ENCODE measurements at places on chromosomes 6 and 20.
A peak's percentile ranks its signal among the peaks of the same experiment; 100 is the strongest.

DNA sequence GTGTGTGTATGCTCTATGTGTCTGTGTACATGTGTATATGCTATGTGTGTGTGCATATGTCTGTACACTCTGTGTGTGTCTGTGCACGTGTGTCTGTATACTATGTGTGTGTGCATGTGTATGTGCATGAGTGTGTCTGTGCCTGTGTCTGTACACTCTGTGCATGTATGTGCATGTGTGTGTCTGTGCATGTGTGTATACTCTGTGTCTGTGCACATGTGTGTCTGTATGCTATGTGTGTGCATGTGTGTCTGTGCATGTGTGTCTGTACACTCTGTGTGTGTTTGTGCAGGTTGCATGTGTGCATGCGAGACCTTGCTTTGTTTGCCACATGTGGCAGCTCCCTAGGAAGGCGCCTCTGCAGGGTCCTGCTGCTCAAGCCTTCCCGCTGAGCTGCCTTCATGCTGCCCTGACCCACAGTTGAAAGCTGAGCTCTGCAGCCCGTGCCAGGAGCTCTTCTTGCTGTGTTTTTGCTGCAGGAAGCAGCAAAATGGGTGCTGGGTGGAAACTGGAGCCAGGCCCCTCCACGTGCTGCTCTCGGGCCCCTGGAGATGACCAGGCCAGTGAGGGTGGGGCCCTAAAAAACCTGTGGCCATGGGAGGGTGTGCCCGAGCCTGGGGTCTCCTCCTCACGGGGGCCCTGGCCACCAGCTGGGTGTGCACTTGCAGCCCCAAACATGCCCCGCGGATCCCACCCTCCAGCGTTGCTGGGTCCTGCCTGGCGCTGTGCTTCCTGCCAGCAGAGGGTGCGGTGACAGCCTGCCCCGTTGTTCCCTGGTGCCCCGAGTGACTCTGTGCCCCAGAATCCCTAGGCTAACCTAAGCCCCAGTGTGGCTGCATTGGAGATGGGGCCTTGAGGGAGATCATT, 109.1 kb downstream of the DACT2 start:
- DNase-seq, result no peak

GRCh38 chr6:6284221-6284966, 36.1 kb downstream of the F13A1 start:
- no peak for DNase-seq

DNA sequence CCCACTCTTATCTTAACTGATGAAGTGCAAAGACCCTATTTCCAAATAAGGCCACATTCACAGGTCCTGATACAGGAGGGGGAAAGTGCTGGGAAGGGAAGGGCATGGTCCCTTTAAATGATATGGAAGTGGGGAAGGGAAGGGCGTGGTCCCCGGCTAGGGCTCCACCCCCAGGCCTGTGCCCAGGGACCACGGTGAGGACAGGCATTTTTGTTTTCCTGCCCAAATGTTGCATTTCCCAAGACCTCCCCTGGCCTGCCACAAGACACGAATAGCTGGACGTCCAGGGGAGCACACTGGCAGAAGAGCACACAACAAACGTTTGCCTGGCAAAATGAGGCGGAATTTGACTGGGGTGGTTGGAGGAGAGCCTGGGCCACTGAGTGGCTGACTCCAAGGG, 16.1 kb upstream of the HFE start:
- DNase-seq, result no peak

GRCh38 chr20:44765701-44766347, 20.2 kb downstream of the KCNK15 start:
- no peak for DNase-seq

GRCh38 chr20:59268870-59269269, 31.5 kb upstream of the EDN3 start:
- DNase-seq, result no peak

DNA sequence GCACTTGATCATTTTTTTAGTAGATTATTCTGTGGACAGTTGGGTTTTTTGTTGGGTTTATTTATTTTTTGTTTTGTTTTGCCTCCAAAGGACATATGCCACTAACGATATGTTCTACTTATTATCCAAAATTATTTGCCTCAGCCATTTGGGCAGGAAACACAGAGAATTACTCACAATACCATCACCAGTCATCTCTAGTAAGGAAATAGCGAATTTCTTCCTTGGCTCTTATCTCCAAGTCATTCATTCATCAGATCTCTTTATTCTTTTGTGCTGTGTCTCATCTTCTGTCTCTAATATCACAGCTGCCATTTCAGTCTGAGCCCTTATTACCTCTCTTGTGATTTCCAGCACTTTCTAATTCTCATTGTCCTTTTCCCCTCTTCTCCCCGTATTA, 130.4 kb upstream of the SMLR1 start:
- DNase-seq, result no peak

GRCh38 chr6:33091957-33092356, 16.2 kb downstream of the HLA-DPB1 start:
- no peak for DNase-seq

GRCh38 chr6:46201702-46202101, 30.9 kb upstream of the ENPP5 start:
- no peak for DNase-seq

DNA sequence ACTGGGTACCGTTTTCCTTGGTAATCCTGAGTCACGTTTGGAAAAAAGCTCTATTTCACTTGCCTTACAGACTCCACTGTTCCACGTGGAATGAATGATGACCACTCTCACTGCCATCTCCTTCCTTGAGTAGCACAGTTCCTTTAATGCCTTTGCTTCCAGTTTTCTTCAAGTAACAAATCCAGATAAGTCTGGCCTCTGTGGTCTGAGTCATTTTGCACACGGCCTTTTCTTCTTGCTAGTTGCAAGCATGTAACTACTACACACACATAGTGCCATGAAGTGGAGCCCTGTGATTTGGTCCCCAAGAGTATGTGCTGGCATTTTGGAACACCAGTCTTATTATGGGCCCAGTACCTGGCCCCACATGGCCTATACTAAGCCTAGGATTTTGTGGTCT, 182.8 kb downstream of the SASH1 start:
- DNase-seq, result no peak

- peak; percentile 99 for DNase-seq
Measured at GRCh38 chr6:16338577-16339264, 100.3 kb downstream of the GMPR start.

DNA sequence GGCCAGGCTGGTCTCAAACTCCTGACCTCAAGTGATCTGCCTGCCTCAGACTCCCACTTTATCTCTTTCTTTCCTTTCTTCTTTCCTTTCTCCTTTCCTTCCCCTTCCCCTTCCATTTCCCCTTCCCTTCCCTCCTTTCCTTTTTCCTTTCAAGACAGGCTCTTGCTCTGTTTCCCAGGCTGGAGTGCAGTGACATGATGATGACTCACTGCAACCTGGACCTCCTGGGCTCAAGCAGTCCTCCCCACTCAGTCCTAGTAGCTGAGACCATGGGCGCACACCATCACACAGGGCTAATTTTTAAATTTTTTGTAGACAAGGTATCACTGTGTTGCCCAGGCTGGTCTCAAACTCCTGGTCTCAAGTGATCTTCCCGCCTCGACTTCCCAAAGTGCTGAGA, 377.6 kb upstream of the ZFP64 start:
- no peak for DNase-seq

- peak; percentile 11 for DNase-seq
Measured at GRCh38 chr6:145891126-145891525, 73.0 kb downstream of the SHPRH start.

GRCh38 chr6:22146678-22146930, 150.2 kb downstream of the PRL start:
- no peak for DNase-seq

DNA sequence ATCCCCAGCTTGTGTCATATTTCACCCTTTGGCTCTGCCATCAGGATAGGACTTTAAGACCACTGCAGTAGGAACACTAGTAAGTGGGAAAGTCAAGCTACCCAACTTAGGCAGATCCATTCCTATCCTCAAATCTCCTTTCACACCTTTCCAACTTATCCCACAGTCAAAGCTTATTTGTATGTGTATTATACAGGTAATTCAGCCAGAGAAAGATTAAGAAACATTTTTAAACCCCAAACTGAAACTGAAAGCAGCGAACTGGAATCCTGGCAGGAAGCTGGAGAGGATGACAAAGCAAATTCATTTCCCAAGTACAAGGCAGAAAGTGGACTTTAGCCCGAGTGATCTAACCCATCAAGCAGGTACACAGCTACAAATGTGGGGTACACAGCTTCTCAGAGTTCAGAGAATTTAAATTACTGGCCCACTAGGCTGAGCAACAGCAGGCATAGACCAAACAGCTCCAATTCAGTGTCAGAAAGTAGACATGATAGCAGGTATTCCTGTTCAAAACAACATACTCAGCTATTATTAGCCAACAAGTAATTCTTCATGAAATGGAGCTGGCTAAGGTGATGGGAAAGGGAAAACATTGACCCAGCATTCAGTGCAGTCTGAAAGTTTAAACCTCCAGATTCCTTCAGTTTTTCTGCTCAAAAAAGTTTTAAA, 39.1 kb downstream of the ILRUN start:
- DNase-seq, result no peak

DNA sequence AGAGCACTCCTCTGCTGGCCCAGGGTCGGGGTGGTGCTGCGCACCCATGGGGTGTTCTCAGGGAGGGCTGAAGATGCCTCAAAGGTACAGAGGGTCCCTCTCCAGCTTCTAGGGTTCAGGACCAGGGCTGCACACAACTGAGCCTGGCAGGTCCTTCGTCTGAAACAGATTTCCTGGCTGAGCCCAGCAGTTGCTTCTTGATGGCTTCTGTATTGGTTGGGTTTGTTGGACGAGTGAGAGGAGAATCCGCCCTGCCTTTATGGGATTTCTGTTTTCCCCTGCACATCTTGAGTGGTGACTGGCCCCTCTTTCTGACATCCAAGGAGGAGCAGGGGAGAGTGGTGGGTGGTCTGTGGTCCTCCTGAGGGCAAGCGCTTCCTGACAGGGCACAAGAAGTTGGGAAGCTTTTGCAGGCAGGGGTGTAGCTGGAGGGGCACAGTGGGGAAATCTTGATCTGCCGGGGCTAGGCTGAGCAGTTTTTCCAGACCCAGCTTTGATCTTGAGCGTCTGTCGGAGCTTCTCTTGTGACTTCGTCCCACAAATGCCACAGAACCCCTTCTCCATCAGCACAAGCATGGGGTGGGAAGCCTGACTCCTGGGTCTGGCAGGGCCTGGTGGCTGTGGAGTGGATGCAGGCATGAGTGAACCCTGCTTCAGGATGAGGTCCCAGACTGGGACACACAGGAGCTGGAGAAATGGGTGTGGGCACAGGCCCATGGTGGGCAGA, 116.5 kb downstream of the SYNDIG1 start:
- DNase-seq, result no peak

GRCh38 chr6:155523821-155524651, 68.4 kb upstream of the NOX3 start:
- DNase-seq, result peak; percentile 46

GRCh38 chr20:37438464-37439222, 82.4 kb upstream of the NNAT start:
- no peak for DNase-seq

DNA sequence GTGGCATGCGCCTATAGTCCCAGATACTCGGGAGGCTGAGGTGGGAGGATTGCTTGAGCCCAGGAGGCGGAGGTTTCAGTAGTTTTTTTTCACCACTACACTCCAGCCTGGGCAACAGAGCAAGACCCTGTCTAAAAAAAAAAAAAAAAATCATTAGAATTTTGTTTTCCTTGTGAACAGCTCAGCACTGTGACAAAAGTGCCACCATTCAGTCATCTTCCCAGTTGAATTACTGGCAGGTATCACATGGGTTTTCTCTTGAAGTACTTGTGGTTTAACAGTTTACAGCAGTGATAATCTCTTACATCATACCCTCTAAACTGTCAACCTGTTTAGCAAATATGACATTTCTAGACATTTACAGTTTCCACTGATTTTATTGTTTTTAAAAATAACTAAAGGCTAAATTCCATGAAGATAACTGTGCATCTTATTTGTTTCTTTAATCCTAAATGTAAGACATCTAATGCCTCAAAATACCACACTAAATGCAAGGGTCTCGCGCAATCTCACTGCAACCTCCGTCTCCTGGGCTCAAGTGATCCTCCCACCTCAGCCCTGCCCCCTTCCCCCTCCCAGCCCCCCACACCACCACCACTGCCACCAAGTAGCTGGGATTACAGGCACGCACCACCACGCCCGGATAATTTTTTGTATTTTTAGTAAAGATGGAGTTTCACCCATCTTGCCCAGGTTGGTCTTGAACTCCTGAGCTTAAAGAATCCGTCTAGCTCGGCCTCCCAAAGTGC, 7.0 kb downstream of the TRPC4AP start:
- no peak for DNase-seq

GRCh38 chr20:48748556-48748955, 79.2 kb downstream of the PREX1 start:
- no peak for DNase-seq

DNA sequence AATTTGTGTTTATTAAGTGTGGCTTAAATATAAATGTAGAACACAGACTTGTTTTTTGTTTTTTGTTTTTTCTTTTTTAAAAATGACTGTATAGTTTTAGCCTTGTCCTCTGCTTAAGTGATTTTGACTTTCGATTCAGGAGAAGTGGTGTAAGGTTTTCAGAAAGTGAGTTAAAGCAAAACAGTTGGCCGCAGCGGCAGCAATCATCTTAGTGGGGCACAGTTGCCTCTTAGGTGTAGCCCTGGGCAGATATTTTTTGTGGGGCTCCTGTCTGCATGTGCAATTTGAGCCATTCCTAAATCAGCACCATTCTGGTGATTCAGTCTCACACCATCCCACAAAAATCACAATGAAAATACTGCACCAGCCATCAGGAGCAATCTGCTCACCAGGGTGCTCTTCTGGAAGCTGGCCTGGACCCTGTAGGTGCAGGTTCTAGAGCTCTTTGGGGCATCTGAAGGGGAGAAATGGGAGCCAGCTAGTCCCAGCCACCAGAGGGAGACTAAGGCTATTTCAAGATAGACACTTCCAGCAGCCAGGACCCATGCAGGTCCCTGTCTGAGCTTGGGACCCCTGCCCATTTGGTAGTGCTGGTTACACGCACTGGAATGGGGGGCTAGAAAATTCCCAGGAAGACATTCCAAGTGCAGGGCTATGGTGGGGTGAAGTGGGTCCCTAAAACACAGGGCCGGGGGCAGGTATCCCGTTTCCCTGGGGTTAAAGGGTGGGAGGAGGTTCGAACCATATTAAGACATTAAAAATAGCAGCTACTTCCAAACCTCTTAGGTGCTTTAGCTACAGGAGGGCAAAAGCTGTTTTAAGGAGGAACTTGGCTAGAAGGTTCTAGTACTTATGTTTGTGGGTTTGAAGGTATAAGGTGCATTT, 156.6 kb downstream of the NFATC2 start:
- DNase-seq, result no peak

GRCh38 chr20:64093013-64093503, 8.9 kb upstream of the LKAAEAR1 start:
- no peak for DNase-seq

- DNase-seq, result no peak
Measured at GRCh38 chr6:114649298-114649697, 306.5 kb upstream of the HS3ST5 start.

DNA sequence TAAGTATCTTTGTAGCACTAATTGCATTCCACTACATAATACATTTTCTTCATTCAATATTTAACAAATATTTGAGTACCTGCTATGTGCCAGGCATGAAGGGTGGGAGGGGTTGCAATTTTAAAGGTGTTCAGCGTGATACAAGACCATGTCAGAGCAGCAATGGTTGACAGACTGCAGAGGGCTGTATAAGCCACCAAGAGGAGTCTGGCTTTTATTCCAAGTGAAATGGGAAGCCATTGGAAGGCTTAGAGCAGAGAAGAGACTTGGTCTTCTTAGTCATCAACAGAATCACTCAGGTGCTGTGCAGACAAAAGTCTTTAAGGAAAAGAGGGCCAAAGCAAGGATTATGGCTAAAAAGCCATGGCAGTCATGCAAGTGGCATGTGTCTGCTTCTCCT, 360.8 kb upstream of the ARID1B start:
- no peak for DNase-seq

- no peak for DNase-seq
Measured at GRCh38 chr20:18091623-18092022, 33.9 kb upstream of the OVOL2 start.

GRCh38 chr6:106608080-106608668, 21.1 kb downstream of the RTN4IP1 start:
- no peak for DNase-seq
